ENCODE measurements at places on chromosomes 12 and 14.

DNA sequence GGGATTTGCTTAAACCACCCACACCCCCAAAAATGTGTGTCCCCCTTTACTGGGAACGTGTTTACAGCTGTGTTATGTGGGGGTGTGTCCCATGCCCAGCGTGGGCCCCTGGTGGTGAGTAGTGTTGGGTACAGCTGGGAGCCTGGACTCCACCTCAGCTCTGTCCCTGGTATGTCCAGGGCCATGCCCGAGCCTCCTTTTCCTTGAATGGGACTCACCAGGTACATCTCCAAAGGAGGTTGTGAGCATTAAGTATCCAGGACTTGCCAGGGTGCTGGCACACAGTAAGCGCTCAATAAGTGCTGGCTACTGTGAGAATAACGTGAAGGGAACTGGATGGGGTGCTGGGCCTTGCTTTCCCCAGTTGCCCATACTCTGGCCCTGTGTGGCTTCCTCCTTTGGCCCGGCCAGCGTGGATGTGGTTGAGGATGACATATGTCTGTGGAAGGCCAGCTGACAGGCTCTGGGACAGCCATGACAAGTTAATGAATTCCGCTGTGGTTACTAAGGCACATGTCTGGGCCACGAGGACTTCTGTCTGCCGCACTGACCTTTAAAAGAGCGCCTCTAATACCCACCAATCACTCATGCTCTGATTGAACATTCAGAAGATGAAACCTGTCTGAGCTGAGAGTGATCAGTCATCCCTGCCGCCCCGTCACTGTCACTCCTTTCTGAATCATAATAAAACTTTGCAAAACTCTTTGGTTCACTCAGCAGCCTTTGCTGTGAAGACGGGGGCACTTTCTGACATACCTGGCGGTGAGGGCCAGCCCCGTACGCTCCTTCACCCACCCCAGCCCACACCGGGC is 74.7 kb downstream of the DIO3 start:
- peak; percentile 25 for DNase-seq

- DNase-seq, result no peak
These were observed 20.4 kb upstream of the FOS start for GRCh38 chr14:75258079-75258802.

GRCh38 chr14:65415613-65416012 is 3.1 kb downstream of the FUT8 start:
- DNase-seq, result no peak

DNA sequence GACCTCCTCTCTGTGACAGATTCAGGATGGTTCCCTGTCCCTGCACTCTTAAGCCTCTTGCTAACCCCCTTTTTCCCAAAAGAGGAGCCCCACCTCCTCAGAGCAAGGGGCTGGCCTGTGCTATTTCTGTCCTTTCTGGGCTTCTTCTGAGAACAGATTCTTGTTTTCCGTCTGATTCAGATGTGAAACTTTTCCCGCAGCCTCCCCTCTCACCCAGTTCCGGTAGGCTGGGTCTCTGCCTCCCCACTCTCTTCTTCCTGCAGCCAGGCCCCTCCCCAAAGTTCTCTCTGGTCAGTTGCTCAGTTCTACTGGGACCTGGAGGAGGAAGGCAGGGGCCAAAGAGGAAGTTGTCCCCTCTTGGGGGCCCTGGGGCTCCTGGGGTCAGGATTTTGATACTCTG is 11.8 kb downstream of the PDE1B start:
- DNase-seq, result peak; percentile 15

DNA sequence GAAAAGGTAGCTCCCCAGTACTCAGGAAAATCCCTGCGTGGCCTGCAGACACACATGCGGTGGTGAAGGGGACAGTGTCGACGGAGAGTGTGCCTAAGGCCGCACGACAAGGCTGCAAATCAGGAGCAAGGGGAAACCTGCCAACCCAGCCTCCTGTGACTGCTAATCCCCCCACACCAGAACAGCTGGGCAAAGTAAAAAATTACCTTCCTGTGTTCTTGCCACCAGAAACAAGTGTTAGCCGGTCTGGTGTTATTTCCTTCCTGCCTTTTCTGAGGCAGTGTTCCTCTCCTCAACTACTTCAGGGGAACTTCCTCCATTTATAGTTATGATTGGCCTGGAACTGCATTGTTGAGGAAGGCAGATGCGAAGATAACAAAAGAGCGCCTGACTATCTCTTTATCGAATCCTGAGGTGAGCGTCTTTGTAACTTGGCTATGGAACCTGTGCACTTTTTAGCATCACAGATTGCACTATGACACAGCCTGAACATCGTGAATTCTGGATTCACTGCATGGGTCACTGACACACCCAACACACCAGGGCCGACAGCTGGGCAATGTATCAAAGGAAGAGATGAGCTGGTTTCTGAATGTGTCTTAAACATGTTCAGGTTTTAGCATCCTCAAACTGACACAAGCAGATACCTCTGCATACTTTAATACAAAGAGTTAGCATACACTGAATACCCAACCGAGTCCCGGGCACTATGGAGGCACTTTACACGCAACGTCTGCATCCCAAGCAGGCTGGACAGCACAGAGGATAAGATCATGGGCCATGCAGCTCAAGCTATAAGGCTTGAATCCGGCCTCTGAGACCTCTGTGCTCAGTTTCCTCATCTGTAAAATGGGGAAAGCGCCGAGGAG is 28.9 kb downstream of the SLC15A4 start:
- DNase-seq, result no peak

DNA sequence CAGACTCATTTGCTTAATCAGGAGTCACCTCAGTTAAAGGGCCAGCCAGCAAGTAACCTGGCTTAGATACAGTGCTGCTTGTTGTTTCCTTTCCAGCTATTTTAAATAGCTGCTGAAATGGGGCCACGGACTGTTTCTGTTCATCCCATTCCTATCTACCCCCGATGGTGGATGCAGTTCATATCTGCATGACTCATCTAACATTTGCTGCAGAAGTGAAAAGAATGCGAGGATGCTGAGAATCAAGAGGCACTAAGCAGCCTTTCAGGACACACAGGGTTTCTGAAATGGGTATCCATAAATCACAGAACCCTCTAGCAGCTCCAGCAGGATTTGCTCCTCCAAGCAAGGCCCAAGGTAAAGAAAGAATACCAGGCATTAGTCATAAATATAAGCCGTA is 60.2 kb upstream of the RTRAF start:
- no peak for DNase-seq

DNA sequence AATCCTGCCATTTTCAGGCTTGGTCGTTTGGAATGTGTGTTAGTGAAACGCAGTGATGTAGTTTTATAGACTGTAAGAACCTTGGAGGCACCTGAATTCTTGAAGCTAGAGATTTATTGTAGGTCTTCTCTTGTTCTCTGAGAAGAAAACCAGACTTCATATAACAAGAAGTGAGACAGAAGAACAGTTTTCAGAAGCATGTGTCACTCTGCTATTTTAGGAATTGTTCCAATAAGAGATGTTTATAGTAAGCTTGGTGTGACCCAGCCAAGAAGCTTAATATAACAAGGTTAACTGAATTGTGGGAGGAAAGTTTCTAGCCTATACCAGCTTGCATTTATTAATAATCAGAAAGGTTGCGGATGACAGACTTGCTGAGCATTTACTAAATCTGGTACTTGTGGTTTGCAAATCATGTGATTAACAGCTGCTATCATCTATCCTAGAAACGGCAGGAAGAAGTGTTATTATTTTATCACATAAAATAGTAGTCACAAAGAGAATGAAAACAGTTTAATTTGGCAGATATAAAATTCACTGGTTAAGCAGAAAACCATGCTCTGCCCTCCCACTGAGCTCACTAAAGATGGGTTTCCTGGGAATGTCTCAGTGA is 49.2 kb upstream of the BCAT1 start:
- no peak for DNase-seq

GRCh38 chr14:75991753-75992152 is 6.2 kb downstream of the IFT43 start:
- DNase-seq, result no peak

GRCh38 chr12:54172168-54172567 is 16.6 kb downstream of the SMUG1 start:
- no peak for DNase-seq

- DNase-seq, result no peak
These were observed 17.2 kb downstream of the NAV3 start for GRCh38 chr12:77847680-77848431.

GRCh38 chr12:31004666-31005065 is 69.0 kb upstream of the DDX11 start:
- no peak for DNase-seq

DNA sequence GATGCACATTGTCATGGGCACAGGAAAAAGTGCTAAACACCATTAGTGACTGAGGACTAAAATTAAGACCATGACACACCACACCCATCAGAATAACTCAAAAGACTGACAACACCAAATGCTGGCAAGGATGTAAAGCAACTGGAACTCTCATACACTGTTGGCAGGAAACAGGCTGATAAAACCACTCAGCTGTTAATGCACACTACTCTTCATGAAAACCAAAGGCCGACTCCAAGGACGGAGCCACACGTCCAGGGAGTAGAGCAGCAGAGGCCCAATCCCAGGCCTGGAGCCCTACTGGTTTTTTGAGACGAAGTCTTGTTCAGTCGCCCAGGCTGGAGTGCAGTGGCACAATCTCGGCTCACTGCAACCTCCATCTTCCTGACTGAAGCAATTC is 6.4 kb downstream of the RAD52 start:
- no peak for DNase-seq

GRCh38 chr12:121202407-121203355 is 7.2 kb upstream of the P2RX4 start:
- DNase-seq, result no peak

GRCh38 chr14:44404036-44404435 is 103.0 kb downstream of the FSCB start:
- no peak for DNase-seq

GRCh38 chr12:1130164-1130563 is 139.1 kb downstream of the ERC1 start:
- DNase-seq, result no peak

- no peak for DNase-seq
These were observed 26.0 kb downstream of the BTBD7 start for GRCh38 chr14:93306812-93307211.

DNA sequence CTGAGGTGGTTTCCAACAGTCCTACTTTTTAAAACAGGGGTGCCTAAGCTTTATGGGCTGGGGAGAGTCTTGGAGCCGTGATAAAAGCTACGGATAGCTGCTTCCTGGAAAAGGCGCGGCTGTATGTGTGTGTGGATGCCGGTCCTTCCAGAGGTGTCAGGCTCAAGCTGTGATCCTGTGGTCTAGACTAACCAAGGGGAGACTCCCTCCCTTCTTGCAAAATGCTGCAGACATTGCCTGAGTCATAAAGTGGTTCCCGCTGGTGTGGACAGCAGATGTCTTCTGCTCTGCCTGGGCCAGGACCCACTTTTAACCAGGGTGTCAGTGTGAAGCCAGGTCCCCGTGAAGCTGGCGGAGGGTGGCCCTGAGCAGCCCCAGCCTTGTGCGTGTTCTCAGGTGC is 37.8 kb downstream of the CCDC92 start:
- no peak for DNase-seq

DNA sequence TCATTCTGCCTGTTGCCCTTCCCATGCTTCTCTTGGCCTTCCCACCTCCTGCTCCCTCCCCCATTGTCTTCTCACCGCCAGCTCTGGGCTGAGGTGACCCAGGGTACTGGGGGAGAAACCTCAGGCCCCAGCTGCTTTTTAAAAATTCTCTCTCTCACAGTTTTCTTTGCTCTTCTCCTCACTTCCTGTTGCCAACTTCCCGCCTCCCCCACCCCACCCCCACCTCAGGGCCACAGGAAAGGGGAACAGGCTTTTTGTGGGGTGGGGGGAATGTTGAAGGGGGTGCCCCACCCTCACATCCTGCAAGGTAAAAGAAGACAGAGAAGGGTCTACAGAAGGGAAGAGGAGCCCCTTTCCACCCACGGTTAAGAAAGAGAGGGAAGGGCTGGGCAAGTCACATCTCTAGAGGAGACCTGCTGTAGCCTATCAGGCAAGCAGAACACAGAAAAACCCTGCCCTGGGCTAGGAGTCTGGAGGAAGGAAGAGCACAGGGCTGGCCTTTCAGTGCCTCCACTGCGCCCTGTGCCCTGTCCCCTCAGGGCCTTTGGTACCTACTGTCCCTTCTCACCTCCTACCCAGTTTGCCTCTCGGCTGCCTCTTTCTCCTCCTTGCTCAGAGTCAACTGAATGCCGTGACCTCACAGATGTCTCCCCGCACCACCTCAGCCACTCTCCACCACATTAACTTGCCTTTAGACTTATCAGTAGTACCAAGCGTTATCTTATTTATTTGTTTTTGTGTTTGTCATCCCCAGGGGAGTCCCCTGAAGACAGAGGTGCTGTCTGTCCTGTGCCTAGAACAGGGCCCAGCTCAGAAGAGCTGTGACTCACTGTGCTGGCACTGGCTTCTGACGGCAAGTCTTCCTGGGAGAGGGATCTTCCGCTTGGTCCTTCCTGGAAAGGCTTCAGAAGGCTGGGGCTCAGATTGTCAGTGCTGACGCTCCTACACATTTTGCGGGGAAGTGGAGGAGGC is 1.7 kb downstream of the ARHGAP9 start:
- no peak for DNase-seq

- DNase-seq, result no peak
These were observed 1.1 kb downstream of the MYF5 start for GRCh38 chr12:80717856-80718255.

DNA sequence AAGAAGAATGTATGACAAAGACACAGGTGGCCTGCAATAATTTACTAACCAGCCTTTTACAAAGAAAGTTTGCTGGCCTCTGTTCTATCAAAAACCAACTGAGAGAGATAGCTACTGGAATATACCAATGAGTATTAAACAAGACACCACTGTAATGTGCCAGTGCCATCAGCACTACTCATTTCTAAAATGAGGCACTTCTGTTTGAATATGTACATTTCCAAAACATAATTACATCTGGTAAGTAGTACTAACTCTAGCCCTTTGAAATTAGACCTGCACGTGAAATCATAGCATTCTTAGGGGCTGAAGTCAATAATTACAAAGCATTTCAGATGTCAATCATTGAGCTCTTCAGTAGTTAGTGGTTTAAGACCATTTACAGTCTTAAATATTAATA is 6.9 kb upstream of the SYCP3 start:
- no peak for DNase-seq

- DNase-seq, result no peak
These were observed 728.9 kb downstream of the BCL11B start for GRCh38 chr14:98543074-98543473.

DNA sequence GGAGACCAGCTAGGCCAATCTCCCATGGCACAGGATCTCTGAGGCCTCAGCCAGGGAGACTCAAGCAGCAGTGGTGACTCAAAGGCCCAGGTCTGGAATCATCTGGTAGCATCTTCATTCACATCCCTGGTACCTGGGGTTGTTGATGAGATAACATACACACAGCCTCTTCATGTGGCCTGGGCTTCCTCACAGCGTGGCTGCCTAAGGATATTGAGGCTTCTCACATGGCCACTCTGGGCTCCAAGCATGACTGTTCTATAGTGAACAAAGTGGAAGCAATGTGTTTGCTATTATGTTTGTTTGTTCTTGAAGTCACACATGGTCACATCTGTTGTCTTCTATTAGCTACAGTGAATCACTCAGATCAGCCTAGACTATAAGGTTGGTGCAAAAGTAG is 584.1 kb downstream of the VRK1 start:
- DNase-seq, result no peak

Data from stimulated activated CD4-positive, alpha-beta T cell treated with anti-CD3 and anti-CD28 coated beads, Interleukin-2, amount 100 ng/mL, for 48 hours (primary cell).